Activated CD4-positive, alpha-beta T cell treated with anti-CD3 and anti-CD28 coated beads, Interleukin-2, amount 10 ng/mL, durations not matched to agents 7 days and 5 days (primary cell): ENCODE measurements at places on chromosomes 2 and 18.

GRCh38 chr2:45910473-45911060, 259.1 kb downstream of the PRKCE start:
- no peak for DNase-seq

- DNase-seq = no peak
Measured at GRCh38 chr18:31206071-31206470, 43.4 kb upstream of the DSC1 start.

GRCh38 chr2:154170400-154170799, 298.7 kb downstream of the GALNT13 start:
- no peak for DNase-seq

- DNase-seq = no peak
Measured at GRCh38 chr2:122074201-122074600, 318.8 kb downstream of the TSN start.

DNA sequence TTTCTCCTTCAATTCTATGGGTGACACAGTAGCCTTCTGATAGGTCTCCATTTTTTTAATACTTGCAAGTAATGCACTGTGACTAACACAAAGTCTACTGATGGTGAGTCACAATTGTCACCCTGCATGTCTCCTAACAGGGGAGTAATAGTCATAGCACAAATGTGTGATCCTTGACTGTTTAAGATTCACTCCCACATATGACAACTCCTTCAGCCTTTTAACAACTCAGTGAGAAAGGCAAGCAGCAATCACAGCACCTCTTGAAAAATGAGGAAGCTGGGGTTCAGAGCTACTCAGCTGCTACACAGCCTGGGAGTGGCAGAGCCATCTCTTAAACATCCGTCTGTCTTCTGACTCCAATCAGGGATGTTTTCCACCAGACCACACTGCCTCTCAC, 63.8 kb downstream of the EHD3 start:
- no peak for DNase-seq

DNA sequence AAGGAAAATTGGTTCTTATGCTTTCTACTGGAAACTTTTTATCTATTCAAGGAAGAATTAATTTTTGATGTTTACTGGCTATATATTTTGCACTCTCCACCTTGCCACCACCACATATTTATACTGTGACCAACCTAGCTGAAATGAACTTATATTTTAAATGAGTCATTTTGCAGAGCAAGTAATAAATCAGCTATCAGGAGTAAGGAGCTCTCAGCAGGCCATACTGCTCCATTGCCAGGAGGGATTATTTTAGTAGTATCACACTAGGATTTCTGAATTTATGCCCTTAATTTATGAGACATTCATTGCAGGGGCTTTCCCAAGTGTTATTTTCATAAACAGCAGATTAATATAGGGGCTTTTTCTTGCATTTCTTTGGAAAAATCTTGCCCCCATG, 125.8 kb upstream of the CYP1B1 start:
- no peak for DNase-seq

DNA sequence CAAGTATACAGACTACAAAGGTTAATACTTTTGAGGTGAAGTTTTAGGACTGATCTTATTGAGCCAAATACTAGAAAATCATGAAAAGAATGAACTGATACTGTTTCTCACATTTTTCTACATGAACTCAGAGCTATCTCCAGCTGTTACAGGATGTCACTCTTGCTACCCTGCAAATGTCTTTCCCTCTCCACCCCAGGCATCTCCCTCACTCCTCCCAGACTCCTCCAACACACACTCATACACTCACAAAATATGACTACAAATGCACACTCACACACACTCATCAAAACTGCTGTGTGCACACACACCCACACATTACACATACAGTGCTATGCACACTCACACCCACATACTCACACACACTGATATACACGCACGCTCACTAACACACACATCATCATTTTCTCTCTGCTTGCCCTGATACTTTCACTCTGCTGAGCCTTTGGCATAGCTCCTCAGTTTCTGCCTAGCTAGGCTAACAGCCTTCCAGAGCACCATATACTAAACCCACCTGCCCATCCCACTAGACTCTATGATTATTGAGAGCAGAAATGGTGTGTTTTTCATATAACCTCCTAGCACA, 273.3 kb downstream of the CD226 start:
- no peak for DNase-seq

- DNase-seq = peak; percentile 46
Measured at GRCh38 chr2:219254590-219255201, 978 bp upstream of the TUBA4A start.

GRCh38 chr18:36792634-36793283, 36.0 kb downstream of the TPGS2 start:
- DNase-seq = no peak

DNA sequence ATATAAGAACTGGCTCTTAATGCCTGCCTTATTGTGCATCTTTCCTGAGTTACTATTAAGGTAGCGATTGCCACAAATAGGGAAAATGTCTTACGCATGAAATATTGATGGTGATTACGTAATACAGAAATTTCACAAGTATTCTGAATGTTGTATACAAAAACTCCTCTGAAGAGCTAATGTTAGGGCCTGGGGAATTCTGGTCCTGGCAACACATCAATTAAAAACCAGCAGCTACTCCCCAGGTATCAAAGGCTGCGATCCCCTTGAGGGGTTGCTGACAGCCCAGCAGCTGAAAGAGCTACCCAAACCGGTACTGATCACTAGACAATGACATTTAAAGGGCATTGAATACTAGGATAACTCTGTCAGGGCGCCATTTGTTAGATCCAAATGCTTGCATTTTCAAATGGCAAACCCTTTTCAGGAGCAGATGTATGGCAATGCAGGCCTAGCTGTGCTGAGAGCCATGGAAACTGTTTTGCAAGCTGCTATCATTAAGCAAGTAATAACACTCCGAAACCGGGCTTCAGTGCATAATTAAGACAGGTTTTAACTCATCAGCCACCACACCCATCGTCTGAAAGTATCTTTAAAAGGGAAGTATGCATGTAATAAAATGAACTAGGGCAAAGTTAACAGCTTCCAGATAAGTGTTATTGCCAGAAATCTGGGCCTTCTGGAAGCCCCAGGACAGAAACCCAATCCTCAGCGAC, 78.4 kb downstream of the CLHC1 start:
- no peak for DNase-seq

- DNase-seq = peak; percentile 4
Measured at GRCh38 chr2:240467149-240467642, 31.7 kb downstream of the GPC1 start.

GRCh38 chr18:38496222-38496793, 930.7 kb upstream of the CELF4 start:
- DNase-seq = no peak

GRCh38 chr2:3739313-3739712, 35.9 kb downstream of the DCDC2C start:
- no peak for DNase-seq

- no peak for DNase-seq
Measured at GRCh38 chr2:55452879-55453278, 33.2 kb upstream of the CCDC88A start.

DNA sequence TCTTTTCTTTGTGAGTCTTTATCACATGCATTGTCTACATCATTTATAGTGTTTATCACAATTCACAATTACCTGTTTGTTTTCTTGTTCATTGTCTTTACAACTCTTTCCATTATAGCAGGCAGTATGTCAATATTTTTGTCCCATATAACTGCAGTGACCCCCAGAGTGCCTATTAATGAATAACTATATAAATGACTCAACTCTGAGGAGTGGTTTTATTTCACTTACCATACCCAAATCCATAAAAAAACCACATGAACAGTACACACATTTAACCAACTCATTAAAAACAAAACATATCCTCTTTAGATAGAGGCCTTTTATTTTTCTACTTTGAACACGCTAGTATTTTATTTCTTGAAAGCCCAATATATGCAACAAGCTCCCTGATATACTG, 1419.1 kb upstream of the NXPH2 start:
- DNase-seq = no peak

DNA sequence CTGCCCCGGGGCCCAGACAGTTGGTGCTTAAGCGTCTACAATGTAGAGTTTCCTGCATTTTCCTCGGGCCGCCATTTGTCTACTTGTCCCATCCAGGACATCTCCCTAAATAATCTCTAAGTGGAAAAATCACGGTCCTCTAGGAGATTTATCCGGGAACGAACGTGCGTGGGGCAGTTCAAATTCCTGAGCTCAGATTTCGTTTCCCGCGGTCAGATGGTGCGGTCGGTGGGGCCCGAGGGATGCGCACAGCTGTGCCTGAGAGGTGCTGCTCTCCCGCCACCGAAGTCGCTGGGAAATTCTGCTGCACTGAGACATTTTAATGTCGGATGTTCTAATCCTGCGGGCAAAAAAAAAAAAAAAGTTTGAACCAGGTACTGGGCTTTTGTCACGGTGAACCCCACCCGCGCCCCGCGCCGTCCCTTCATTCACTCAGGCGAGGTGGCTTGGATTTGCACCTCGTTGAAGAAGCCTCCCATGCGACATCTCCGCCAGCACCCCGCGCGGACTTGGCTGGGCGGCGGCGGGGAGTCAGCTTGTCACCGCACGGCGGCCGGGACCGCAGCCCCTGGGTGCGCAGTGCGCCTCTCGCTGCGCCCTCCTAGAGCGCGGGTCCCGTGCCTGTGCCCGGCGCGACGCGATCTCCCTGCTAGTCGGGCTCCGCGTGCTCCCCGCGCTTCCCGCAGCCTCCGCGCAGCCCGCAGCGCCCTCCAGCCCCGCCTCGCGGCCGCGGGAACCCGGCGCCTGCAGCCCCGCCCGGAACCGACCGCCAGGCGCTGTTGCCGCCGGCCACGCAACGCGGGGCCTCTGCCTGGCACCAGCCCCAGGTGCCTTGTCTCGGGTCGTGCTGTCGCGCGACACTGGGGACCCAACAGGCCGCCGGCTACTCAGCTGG, 191.9 kb upstream of the TCF4 start:
- no peak for DNase-seq

- no peak for DNase-seq
Measured at GRCh38 chr2:240507778-240508251, 50.0 kb downstream of the ANKMY1 start.

GRCh38 chr2:70790136-70790828, at the start of gene FIGLA:
FIGLA (minus strand) TSS chr2:70790643; CDS start chr2:70790638, 5 bp downstream.
- no peak for DNase-seq

GRCh38 chr18:3402982-3403451, 47.0 kb upstream of the TGIF1 start:
- peak; percentile 17 for DNase-seq

DNA sequence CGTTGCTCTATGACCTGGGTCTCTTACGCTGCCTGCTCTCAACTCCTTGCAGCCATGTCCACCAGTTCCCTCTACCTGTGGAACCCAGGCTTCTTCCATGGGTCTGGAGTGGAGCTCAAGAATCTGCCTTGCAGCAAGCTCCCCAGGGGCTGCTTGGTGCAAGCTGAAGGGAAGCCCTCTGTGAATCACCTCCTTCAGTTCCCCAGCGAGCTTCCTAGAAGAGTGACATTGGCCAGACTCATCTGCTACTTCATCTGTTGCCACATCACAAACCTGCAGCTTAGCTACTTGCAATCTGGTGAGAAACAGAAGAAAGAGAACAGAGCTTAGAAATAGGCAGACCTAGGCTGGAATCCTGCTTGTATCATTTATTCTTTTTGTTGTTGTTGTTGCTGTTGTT, 9.8 kb upstream of the EFR3B start:
- no peak for DNase-seq

GRCh38 chr2:115327061-115327460, 884.6 kb downstream of the DPP10 start:
- no peak for DNase-seq
